ENCODE measurements at places on chromosomes 3 and 15. TPM values are rescaled to one million over a fixed set of nuclear protein-coding genes. Genes with fewer than 3 reads are reported as not detected.

Gene PAK6
- total RNA-seq = 0.12 TPM

Gene CYP11A1
- 0.06 TPM for total RNA-seq

Gene ADAMTS9
- total RNA-seq = 3.3 TPM

Gene LMAN1L
- not detected for total RNA-seq

Gene GXYLT2
- total RNA-seq = 3.7 TPM

Gene RYR3
- total RNA-seq = 0.74 TPM

Gene GOLGA8Q
- total RNA-seq = not detected

Gene TNIK
- total RNA-seq = 7.0 TPM

Gene ISLR
- total RNA-seq = 0.29 TPM

Gene REC114
- total RNA-seq = not detected
